ENCODE measurements at places on chromosomes 7 and 10.

- no peak for DNase-seq
Measured at GRCh38 chr7:98133181-98133580, 26.5 kb downstream of the LMTK2 start.

GRCh38 chr7:38855386-38855785 lies 53.6 kb downstream of the VPS41 start:
- DNase-seq = no peak

- no peak for DNase-seq
Measured at GRCh38 chr10:12509794-12510100, 160.4 kb downstream of the CAMK1D start.

DNA sequence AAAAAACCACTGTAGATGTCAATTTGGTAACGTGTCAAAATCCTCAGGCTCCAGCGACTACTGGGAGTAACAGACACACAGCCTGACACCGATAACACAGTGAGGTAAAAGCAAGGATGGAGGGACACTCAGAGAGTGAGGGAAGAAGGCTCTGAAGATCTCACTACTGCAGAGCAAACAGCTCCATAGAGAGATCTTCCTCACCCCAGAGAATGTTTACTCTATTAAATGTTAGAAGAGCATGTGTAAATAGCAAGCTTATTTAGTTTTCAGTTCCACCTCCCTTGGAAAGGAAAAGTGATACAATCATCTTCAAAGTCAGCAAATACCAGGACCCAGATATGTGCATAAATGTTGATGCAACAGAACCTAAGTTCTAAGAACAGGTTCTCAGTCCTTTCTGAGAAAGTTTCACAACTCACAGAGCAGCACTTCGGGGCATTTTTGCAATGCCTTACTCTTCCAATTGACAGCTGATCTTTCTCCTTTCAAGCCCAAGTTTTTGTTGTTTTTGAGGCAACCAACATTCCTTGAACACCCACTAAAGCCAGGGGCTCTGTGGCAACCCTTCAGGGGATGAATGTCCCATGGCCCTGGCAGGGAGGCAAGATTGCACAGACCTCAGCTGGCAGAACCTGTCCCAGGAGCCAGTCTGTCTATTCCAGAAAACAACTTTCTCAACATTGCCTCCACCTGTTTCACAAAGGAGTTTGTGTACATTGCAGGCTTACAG lies 177.4 kb downstream of the SFMBT2 start:
- no peak for DNase-seq

DNA sequence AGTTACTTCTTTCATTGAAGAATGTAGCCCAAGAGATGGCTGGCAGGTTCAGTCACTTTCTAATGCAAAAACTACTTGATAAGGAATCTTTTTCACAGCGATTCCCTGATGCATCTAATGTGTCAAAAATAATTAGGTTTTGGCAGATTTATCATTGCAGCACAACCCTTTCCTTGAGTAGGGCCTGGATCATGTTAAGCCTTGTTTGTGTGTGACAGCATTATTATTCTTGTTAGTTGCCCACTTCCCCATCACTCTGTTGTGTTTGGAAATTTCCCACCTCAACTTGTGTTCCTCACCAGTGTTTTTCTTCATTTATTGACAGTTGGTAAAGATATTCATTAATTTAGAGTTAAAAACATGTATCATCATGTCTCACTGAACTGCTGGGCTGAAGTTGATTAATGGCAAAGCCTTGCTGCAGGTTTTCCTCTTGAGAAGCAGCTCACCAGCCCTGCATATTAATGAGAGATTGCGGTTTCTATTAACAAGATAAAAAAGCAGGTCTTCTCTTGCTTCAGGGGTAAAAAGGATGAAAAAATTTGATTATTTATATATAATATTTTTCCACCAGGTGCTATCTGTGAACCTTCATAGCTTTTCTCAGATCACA lies 233.3 kb upstream of the MDFIC start:
- no peak for DNase-seq

GRCh38 chr10:12121673-12122072 lies 7.8 kb upstream of the SEC61A2 start:
- no peak for DNase-seq

DNA sequence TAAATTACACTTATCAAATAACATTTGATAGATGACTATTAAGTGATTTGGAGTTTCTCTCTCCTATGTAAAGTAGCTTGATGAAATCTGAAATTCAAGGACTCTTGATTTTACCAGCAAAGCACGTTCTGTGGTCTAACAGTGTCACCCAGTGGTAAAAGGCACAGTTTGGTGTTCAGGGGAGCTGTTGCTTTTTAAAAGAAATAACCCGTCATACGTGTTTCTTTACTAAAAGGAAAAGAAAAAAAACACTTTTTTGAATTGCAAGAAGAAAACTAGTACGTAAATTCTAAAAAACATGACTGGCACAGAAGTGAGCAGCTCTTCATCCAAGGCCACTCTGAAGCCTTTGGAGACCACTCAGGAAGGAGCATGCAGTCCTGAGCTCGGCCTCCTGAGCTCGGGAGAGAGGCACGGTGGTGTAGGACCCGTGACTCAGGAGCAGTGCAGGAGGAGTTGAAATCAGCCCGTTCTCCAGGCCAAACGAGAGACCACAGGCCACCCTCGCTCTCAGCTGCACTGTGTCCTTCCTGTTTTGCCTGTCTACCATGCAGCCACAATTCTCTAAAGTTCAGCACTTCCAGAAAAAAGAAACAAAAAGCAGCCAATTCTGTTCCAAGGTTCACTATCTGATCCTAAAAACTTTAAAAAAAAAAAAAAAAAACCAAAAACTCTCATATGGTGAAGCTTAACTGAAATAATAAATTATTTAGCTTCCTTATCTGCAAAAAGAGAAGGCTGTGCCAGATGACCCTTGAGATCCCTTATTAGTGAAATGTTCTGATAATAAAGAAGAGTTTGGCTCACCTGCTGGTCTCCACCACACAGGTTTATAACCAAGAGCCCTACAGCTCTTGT lies 212.6 kb upstream of the FRMD4A start:
- DNase-seq = peak; percentile 1

DNA sequence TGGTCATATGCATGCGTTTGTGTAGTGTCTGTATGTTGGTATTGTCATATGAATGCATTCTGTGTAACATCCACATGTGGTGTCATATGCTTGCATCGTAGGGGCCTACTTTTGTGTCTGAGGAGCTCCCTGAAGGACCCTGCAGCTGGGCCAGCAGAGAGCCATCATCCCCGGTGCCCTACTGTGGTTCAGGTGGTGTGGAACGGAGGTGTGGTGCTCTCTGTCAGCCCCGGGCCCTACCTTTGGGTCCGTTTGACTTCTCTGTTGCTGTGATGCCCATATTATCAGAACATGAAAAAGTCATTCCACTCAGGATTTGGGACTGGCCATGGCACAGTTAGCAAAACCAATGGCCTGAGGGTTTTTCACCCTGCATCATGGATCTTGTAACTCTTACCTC lies 217.9 kb downstream of the ADARB2 start:
- no peak for DNase-seq

GRCh38 chr7:32283546-32283945 lies 206.6 kb downstream of the LSM5 start:
- peak; percentile 92 for DNase-seq
